Natural killer cell (primary cell): ENCODE measurements at places on chromosomes 3 and 15. TPM values are rescaled to one million over a fixed set of nuclear protein-coding genes. Genes with fewer than 3 reads are reported as not detected.

- DNase-seq, result no peak
These were observed 64.8 kb upstream of the BCL6 start for GRCh38 chr3:187810021-187810446.

DNA sequence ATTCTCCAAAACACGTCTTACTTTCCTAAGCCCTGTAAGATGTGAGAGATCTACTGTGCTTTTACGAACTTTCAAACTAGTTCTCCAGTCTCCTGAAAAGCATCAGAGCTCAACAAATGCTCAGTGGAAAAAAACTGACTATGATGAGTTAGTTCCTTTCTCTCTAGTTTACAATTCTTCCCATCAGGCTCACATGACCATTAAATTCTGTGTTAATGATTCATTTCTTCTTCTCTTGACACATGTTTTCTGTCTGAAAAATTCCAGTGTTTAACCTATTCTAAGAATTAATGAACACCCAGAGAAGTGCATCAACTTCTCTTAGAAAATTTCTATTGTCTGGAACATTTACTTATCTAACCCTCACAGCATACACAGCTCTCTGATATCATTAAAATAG is 844.3 kb downstream of the SI start:
- no peak for DNase-seq

DNA sequence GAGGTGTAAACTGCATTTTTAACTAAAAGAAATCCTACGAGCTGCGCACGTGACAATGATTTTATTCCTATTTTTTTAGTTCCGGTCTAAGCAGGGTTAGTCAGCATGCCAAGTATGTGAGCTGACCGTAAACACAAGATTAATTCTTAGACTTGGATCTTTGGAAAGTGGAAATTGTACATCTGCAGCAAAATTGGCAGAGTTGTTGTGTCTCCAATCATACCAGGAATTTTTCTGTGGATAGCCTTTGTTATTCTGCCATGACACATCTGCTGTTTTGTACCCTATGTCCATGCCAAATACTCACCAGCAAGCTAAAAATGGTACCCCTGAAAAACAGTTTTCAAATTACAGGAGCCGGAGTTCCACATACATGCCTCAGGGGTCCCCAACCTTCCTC is 562.5 kb downstream of the UNC13C start:
- DNase-seq, result no peak

The ANKRD34C gene
- not detected for total RNA-seq

DNA sequence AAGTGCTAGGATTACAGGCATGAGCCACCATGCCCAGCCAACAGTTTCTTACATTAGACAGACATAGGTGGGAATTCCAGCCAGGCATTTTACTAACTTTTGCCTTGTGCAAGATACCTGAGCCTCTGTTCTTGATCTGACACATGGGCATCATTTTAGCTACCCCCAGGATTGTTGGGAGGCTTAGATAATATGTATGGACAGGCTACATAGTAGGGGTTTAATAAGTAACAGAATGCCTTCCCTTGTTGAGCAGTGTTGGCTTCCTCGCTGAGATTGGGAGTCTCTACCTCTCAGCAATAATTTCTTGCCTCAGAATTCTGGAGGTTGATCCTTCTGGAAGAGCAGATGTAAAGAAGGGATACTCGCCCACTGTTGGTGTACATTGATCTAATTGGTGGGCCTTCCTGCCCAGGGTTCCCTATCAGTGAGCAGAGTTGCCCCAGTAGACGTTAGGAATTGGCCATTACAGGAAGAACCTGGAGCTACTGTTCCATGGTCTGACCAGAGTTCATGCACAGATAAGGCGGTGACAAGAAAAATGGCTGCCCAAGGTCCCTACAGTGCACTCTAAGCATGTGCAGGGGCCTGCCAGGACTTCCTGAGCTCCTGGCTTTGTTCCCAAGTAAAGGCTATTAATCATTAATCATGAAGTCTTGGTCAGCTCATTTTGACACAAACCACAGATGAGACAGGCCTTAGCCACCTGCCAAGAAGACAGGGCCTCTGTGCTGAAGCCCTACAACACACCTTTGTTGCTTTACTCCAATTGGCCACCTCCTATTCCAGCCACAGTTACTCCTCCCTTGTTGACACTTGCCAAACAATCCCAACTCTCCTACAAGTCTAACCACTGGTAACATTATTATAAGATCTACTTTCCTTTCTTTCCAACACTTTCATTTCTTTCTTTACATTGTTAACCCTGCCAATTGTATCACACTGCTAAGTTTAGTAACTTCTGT is 5.0 kb upstream of the IL17RE start:
- DNase-seq, result no peak

The SUCLG2 gene
- total RNA-seq, result 49.9 TPM

DNA sequence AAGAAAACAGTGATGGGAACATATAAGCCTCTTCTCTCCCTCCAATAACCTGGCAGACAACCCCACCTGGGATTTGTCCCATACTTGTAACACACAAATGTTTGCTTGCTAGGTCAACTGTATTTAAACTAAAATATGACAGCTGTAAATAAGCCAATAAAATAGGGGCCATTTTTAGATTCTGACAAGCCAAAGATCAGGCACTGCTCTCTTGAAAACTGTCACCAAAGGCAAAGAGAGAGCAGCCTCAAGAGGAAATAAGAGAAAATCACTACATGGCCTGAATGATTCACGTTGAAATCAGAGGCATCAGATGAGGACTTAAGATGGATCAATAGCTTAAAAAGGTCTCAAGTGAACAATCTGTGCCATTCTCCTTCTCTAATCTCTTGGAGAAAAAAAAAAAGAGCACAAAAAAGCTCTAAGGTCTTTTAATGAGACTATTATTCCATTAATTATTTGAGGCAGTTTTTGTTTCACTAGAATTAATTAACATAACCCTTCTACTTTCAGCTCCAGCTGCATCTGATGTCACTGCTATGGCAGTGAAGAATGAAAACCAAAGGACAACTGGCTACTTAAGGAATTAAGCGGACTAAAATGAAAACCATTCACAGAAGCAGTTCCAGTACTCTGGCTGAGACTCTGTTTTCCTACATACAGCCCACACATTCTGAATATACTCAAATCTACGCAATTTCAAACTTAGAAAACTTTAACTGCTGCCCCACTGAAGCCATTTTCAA is 19.0 kb downstream of the MYO5A start:
- no peak for DNase-seq

DNA sequence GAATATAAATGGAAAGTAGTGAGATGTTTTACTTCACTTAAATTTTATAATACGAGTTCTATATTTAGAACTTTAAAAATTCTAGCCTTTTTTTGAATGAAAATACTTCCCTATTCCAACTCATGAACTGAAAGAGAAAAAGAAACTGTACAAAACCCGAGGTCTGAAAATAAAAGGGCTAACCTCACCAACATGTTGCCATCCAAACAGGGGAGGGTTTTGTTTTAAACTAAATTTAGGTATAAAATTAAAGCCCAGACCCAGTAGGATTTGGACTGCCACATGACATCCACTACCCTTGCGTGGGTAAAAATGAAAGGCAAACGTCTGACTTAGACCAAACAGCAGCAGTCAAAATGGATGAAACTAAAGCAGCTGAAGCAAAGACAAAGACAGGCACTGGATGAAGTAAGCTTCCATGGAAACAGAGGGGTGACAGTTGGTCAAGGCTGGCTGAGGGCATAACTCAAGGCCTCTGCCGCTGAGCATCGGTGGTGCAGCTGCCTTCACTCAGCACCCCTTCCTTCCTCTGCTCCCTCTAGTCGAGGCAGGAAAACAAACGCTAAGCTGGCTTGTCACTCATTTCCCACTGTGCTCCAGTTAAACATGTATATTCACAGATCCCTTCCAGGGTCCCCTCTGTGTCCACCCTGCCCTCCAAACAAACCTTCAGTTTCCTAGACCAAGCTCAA is 58.1 kb downstream of the TM4SF4 start:
- DNase-seq, result no peak

DNA sequence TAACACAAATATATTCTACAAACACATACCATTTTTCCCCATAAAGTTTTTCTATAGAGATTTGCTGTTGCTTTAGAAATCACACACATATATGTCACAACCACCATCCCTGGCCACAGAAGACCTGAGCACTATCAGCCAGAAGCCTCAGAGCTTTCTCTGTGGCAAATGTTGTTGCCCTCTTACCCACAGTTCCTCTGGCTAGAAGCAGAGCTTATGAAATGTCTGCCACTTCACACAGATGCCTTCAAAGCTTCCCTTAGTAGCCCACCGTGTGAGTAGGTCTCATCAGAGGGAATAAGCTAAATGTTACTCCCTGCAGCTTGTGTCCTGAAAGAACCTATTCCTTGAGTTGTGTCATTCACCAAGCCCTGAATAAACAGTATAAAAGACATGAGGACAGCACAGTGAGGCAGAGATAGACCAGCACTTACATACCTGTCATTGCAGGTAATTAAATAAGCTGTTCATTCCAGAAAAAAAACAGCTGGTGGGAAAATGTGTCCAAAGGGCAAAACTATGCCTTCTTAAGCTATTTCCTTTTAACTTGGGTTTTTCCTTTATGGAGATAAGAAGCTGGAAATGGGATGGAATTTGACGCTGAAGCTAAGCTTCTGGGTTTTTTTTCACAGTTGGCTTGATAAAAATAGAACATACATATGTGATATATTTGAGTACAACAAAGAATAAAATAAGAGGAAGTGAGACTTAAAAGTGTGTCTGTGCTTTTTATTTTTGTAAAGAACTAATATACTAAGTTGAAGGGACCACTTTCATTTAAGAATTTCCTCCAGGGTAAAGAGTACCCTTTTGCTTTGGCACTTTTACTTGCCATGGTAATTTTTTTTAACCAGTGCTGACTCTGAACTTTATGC is 391.4 kb downstream of the KCNH8 start:
- no peak for DNase-seq

GRCh38 chr3:41751597-41751996 is 210.3 kb downstream of the ULK4 start:
- DNase-seq, result no peak

GRCh38 chr15:58517682-58518525 is 86.1 kb downstream of the LIPC start:
- DNase-seq, result peak; percentile 47

DNA sequence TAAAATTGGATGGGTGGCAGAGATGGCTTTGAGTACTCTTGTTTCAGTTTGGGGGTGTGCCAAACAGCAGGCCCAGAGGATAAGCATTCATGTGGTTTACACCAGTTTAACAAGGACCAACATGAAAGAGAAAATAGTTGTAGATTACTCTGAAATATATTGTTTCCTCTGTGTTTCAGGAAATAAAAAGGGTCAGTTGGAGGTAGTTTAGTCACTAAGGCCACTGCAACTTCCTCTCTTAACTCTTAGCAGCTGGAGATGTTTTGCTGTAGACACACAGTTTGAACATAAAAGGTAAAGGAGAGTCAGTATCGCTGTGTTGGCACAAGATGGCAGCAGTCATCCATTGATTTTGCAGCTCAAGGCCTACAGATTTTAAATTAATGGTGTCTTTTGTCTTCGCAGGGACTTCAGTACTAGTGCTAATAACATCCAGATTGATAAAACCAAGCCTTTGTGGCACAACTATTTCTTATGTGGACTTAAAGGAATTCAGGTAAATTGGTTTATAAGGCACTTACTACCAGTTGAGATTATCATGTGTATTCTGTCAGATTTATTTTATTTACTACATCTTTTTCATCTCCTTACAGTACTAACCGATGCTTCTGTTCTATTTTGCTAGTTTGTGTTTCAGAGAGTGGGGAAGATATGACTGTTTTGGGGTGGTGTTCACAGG is 65.5 kb downstream of the GALK2 start:
- DNase-seq, result peak; percentile 71

DNA sequence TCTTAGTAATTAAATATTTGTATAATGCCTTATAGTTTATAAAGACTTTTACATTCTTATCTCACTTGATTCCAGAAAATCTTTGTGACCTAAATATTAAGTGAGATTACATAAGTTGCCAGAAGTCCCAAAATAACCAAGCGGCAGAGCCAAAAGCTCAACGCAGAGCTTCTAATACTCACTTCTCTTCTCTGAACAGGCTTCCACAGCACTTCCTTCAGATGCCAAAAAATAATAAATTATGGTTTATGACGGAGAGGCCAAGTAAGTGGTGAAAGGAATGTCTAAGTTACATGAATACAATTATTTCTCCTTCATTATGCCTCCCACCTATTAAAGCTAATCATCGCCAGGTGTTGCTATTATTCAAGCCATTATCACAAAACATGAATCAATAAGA is 110.3 kb downstream of the GBE1 start:
- no peak for DNase-seq

- DNase-seq, result no peak
These were observed 64.0 kb downstream of the MESD start for GRCh38 chr15:80925597-80926059.

- no peak for DNase-seq
These were observed 32.5 kb downstream of the NR2F2 start for GRCh38 chr15:96362755-96363651.

- DNase-seq, result no peak
These were observed 64.0 kb downstream of the CHRD start for GRCh38 chr3:184443831-184444230.

The MYLK gene
- total RNA-seq, result 3.4 TPM

The SERPINI2 gene
- not detected for total RNA-seq

The RAD51 gene
- total RNA-seq, result 5.0 TPM

- no peak for DNase-seq
These were observed 746.3 kb downstream of the ZPLD1 start for GRCh38 chr3:103181160-103181559.

The HDC gene
- 0.14 TPM for total RNA-seq

DNA sequence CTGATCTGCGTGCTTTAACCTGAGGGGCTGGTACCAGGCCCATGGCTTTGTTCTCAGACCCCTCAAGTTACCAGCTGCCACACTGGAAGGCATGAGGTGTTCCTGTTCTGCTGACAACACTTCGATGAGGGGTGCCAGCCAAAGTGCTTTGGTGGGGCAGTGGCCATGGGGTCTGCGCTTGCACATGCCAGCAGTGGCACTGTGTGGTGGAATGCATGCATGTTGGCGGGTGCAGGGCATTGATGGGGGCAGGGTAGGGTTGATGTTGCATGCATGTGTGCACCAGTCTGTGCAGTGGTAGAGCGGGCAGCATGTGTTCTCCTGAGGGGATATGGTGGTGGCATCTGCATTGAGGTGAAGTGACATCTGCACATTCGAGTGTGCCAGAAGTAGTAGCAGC is 497.0 kb downstream of the SQOR start:
- DNase-seq, result no peak

The NPAP1 gene
- not detected for total RNA-seq

- no peak for DNase-seq
These were observed 119.3 kb upstream of the LRRFIP2 start for GRCh38 chr3:37293646-37294045.

- no peak for DNase-seq
These were observed 126.3 kb downstream of the NSMCE3 start for GRCh38 chr15:29143293-29143692.

The TRIM42 gene
- not detected for total RNA-seq

DNA sequence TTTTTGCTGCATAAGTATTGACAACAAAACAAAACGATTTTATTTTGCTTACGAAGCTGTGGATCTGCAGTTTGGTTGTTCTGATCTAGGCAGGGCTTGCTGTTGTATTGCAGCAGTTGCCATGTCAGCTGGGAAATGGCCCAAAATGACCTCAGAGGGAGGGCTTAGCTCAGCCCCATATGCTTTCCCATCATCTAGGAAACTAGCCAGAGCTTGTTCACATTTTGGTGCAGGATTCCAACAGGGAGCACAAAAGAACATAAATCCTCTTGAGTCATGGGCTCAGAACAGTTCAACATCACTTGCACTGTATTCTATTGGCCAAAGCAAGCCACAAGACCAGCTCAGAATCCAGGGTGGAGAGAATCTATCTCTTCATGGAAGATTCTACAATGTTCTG is 42.2 kb upstream of the ROBO2 start:
- DNase-seq, result no peak
